ENCODE measurements at places on chromosomes 11 and 22. TPM values are rescaled to one million over a fixed set of nuclear protein-coding genes. Genes with fewer than 3 reads are reported as not detected.

HBE1 gene
- total RNA-seq = not detected

TPH1 gene
- total RNA-seq = 0.10 TPM

OR2AG1 gene
- total RNA-seq = not detected

SYT7 gene
- 2.0 TPM for total RNA-seq

TAF6L gene
- total RNA-seq = 19.9 TPM

RGL4 gene
- total RNA-seq = not detected

LAYN gene
- total RNA-seq = 20.9 TPM

ZP1 gene
- total RNA-seq = not detected

HBD gene
- total RNA-seq = not detected

Measured in vein endothelial cell (primary cell).